ENCODE measurements at places on chromosomes 6 and 20.

- DNase-seq: no peak
Measured at GRCh38 chr20:34145280-34145819, 33.3 kb upstream of the EIF2S2 start.

DNA sequence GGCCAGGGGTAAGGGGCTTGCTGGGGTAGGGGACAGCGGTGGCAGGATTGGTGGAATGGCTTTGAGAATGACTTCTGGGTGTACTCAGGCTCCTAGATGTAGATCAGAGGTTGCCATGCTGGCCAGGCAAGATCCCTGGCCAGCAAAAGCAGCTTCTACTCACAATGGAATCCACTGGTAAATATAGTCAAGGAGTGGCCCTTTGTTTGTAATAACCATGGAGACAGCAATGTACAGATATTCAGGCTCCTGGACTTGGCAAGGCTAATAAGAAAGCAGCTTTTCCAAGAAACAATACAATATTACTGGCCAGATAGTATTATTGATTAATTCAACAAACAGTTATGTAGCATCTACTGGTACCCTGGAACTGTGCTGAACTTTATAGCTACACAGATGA, 37.9 kb downstream of the CDH26 start:
- DNase-seq: no peak

DNA sequence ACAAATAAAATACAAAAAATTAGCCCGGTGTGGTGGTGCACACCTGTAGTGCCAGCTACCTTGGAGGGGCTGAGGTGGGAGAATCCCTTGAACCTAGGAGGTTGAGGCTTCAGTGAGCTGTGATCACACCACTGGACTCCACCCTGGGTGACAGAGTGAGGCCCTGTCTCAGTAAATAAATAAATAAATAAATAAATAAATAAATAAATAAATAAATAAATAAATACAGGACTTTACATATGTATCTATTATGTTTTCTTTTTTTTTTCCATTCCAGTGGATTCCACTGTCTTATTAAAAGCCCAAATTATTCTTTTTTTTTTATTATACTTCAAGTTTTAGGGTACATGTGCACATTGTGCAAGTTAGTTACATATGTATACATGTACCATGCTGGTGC, 41.1 kb upstream of the ENPP5 start:
- no peak for DNase-seq

- DNase-seq: no peak
Measured at GRCh38 chr6:150738092-150738629, 127.3 kb upstream of the MTHFD1L start.

DNA sequence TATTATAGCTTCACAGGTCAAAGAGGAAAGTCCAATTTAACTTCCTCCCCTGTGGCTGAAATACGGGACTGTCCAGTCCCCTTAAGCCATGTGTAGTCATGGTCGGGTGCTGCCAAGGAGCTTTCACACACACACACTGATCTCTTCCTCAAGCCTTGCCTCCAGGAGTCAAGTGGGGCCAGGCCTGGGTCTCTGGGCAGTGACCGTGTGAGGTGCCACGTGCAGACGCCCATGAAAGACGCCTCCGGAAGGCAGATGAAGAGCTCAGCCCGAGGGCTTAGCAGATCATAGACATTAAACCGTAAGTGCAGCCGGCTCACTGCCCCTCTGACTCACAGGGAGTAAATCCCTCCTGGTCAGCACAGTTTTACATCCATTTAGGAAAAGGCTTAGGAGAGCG, 4.2 kb downstream of the GABRR2 start:
- DNase-seq: no peak

DNA sequence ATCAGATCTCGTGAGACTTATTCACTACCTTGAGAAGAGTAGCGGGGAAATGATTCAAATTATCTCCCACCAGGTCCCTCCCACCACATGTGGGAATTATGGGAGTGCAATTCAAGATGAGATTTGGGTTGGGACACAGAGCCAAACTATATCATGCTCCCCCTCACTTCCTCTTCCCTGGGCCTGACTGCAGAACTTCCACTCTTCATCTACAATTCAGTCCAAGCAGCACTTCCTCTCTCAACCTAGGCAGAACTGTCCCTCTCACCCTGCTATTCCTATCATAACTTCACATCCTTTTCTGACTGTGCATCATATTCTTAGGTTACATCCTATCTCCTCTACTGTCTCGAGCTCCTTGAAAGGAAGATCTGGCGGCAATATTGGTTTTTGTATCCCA, 184.0 kb upstream of the HDDC2 start:
- no peak for DNase-seq

- no peak for DNase-seq
Measured at GRCh38 chr20:41370176-41370575, 3.6 kb upstream of the EMILIN3 start.

DNA sequence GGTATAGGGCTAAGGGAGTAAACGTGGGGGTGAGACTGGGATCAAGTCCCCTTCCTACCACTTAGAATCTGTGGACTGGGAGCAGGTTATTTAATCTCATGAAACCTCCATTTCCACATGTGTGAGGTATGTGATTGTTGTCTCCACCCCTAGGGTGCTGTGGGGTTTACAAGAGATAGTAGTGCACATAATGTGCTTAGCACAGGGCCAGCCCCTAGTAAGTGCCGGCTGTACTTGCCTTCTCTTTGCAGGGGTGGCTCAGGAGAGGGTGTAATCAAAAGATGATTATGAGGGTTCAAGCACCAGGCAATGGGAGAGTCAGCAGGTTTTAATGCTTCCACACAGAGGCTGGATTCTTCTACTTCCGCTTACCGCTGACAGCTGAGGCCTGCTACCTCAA, 6.9 kb downstream of the NT5E start:
- DNase-seq: no peak

DNA sequence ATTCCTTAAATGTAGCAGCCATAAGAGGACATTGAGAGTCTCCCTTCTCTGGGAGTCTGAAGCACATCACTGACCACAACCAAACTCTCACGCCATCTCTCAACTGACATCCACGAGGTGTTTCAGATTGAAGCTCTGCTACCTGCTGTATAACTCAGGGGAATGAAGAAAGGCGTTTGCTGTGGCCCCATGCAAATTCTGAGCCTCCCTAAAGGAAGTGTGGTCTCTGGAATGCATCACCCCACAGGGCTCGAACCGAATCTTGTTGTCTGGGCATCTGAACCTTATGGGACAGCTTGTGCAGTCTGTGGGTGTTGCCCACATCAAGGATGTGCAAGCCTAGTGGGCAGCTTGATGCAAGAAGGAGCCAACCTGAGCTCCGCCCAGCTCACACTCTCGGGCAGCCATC, 10.9 kb downstream of the PMEPA1 start:
- no peak for DNase-seq

DNA sequence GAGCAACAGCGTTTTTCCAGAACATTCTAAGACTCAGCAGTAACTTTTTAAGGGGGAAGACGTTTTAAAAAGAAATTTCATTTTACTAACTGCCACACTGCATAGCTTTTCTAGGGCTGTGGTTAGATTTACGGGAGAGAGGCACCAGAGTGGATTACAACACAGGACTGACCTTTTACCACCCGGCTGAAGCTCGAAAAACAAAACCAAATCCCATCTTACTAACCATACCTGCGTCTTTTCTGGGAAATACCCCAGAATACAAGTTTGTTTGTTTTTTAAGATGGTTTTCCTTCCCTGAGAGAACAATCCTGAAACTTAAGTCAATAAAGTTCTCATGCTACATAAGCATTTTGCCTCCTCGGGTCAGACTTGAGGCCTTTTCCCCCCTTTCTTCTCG, 209.3 kb upstream of the SOX4 start:
- no peak for DNase-seq

DNA sequence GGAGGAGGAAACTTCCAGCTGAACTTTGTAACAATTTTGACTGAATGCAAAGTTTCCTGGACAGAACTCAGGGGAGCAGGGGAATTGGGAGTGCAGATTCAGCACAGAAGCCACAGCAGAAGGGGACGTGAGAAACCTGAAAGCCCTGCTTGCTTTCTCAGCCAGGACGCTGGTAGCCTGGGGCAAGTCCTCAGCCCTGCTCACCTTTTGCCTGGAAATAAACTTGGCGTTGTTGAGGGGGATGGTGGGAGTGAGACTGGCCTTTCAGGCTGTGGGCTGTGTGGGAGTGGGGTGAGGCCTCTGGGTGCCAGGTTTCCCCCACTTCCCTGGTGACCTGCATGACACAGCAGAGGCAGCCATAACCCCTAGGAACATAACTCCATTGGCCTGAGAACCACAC, 238.1 kb upstream of the HS3ST5 start:
- no peak for DNase-seq

- DNase-seq: no peak
Measured at GRCh38 chr6:108591040-108591816, 30.5 kb downstream of the FOXO3 start.

GRCh38 chr6:166285233-166285632, 23.0 kb downstream of the PRR18 start:
- DNase-seq: no peak

DNA sequence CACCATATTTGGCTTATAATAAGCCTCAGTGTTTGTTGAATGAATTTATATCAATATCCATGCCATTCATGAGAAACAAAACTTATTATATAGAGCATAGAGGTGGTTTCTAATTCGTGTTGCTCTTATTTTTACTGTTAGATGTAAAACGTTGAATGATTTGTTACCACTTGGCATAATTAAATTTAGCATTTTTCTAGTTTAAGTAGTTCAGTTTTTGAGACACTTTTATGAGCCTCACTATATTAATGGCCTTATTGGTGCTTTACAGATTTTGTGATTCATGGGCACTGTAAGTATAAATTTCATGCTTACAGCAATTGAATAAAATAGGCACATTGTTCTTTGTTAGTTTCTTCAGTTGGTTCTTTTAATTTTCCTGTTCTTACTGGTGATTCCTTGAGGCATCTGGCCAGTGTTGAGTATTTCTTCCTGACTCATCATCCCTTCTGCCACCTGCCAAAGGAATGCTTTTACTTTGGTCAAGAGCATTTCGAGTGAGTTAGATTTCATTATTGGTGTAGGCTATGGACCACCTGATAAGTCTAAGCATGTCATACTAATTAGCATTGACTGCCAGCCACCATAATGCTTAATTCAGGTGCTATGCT, 34.8 kb downstream of the CDKAL1 start:
- no peak for DNase-seq

DNA sequence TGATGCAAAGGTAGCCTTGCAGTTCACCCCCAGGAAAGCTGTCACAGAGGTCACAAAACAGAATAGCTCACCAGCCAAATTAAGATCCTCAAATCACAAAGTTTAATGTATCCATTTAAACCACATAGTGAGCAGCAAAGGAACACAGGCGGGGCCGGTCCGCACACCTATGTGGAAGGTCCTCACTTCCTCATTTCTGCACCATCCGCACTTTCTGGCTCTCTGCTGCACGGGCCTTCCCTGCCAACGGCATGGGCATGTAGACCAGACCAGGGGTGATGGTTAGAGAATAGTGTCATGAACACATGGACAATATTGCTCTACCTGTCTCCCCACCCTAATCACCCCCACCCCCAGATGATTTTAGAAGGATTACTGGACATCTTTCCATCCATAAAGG, 12.1 kb upstream of the TBXT start:
- no peak for DNase-seq

DNA sequence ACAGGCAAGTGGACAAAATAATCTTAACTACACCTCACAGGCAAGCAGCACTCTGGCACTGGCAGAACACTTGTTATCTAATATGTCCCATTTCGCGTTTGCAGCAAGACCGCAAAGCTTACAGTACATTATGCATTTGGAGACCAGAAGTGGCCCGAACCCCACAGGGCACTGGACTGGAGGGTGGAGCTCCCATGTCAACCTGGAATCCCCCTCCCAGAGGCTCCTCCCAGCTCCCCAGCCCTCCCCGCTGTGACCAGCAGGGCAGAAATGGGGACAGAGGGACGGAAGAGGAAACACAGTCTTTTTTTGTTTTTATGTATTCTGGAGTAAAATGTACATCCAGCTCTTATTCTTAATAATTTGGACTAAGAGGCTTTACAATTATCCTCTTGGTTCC, 263.7 kb downstream of the SMOC2 start:
- peak; percentile 44 for DNase-seq

DNA sequence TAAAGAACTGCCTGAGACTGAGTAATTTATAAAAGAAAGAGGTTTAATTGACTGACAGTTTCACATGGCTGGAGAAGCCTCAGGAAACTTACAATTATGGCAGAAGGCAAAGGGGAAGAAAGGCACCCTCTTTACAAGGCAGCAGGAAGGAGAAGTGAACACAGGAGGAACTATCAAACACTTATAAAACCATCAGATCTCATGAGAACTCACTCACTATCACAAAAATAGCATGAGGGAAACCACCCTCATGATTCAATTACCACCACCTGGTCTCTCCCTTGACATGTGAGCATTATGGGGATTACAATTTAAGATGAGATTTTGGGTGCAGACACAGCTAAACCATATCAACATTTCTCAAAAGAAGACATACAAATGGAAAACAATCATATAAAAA, 266.3 kb downstream of the EPM2A start:
- DNase-seq: no peak

GRCh38 chr20:38132156-38132909, 32.7 kb downstream of the TGM2 start:
- no peak for DNase-seq

DNA sequence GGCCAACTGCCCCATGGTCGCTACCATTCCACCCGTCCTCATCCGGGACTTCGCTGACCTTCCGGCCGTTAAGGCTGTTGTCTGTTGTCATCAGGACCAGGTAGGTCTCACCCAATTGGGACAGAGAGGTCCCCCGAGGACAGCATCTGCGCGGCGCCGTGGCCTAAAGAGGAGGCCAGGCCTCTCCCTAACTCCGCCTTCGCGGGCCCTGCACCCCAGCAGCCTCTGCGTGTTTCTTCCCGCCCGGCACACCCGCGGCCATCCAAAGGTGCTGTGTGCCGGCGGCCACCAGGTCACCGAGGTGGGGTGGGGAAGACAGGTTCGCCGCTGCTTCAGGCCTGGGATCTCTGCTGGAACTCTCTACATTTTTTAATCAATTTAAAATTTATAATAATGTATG, 9.0 kb downstream of the OR2W1 start:
- peak; percentile 16 for DNase-seq

- DNase-seq: no peak
Measured at GRCh38 chr20:25733903-25734302, 37.2 kb upstream of the ZNF337 start.

DNA sequence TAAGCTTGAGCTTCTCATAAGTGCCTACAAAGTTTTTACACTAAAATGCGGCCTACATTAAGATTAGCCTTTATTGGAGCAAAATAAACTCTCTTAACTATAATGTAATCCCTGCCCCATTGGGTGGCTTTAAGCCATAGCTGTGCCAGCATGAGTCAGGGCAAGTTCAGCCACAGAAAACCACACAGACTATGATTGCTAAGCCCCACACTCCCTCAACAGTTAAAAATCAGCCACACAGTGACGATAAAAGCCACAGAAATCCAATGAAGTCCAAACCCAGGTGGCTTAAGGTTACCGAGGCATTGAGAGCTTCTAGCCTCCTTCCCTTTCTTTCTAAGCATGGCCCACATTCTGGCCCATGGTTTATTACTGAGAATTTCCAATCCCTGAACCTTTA, 61.6 kb downstream of the GRM1 start:
- no peak for DNase-seq

- peak; percentile 15 for DNase-seq
Measured at GRCh38 chr6:116941727-116942126, 64.7 kb downstream of the RFX6 start.

GRCh38 chr20:25196786-25197120, 1.2 kb downstream of the ENTPD6 start:
- DNase-seq: no peak

All from iPS-NIHi11 (cell line).